ENCODE measurements at places on chromosomes 3 and 15. TPM values are rescaled to one million over a fixed set of nuclear protein-coding genes. Genes with fewer than 3 reads are reported as not detected.

SCAANT1 gene
- 0.53 TPM for polyA plus RNA-seq

SCG3 gene
- 0.10 TPM for polyA plus RNA-seq

POC1A gene
- polyA plus RNA-seq = 8.2 TPM

- DNase-seq = no peak
Measured at GRCh38 chr3:36648241-36649034, 115.9 kb downstream of the DCLK3 start.

DNA sequence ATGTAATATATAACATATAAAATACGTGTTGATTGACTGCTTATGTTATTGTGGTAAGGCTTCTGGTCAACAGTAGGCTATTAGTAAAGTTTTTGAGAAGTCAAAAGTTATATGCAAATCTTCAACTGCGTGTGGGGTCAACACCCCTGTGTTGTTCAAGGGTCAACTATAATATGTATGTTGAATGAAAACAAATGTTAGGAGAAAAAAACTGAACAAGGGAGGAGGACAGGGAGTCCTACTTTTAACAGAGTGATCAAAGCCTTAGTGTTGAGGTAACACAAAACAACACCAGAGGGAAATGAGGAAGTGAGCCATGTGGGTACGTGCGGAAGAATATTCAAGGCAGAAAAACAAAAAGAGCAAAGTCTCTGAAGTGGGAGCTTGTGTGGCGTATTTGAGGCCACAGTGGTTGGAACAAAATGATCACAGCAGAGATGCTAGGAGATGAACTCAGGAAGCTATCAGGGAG lies 62.5 kb downstream of the SFMBT1 start:
- no peak for DNase-seq

DNA sequence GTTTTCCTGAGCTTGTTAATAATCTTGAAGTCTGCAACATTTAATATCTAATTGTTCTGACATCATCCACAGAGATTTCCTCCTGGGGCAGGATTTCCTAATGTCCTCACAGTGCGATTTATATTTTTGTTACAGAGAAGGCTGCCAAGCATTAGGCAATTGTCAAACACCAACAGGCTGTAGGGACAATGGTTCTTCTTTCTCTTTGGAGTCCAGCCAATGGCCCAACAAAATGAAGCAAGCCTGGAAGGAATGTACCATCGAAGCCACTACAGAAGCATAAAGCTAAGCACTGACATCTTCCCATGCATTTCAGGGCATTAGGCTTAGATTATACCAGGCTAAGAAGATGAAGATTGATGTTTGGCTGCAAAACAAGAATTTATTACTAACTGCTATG lies 173.0 kb upstream of the FRMD4B start:
- no peak for DNase-seq

GRCh38 chr3:55906896-55907295 lies 419.8 kb upstream of the WNT5A start:
- no peak for DNase-seq

DNA sequence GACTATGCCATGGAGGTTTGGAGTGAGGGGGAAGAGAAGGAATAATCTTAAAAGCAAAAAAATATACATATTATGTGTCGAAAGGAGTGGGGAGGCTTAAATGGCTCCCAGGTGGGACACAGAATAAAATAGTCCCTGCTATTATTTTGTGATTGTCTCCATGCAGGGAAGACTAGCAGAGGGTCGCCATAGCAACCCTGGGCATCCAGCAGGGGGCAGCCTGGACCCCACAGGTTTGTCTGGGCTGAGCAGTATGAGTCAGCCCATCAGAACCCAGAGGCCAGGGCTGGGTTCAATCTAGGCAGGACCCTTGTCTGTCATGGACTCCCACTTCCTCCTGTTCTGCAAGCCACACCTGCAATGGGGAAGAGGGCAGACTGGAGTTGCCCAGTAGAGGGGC lies 17.6 kb upstream of the LINGO1 start:
- DNase-seq = no peak

DNA sequence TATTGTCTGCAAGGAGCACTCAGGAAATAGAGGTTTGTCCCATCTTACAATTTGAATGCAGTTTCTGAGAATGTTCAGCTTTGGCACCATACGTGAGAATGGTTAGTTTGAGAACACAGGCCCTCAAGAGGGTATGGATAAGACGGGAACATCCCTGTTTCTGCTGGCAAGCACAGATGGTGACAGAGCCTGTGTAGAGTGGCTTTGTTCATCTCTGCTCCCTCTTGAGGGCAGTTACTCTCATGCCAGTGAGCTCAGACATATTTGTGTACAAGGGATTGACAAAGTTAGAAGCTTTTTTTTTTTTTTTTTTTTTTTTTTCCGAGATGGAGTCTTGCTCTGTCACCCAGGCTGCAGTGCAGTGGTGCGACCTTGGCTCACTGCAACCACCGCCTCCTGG lies 71.5 kb upstream of the FILIP1L start:
- DNase-seq = no peak

GRCh38 chr3:71983694-71984093 lies 198.7 kb upstream of the PROK2 start:
- no peak for DNase-seq

DNA sequence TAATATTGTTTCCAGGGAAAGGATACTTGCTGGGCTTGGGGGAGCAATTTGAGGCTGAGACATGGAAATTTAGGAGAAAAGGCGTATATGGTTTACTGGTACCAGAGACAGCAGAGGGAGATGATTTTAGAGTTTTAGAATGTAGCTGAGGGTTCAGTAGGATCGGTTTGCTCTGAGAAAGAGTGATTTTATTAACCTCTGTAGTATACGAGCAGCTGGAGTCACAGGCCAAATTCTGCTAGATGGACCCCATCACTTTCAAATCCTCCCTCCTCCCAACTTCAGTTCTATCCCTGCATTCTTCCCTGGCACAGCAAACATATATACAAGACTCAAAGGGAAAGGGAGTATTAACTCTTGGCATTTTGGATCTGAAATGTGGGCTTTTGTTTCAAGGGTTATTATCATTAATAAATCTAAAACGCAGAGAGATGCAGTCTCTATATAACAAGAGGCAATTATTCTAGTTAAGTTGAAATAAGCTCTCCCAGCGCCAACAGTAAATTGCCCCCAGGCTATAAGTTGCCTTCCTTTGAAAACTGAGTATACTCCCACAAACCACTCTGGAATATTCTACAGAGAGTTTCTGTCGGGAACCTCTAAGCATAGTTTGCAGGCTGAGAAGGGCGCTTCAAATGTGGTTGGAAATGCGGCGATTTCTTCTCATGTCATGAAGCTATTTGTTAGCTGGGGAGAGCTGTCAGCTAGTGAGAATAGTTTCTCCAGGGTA lies 5.4 kb downstream of the CRABP1 start:
- no peak for DNase-seq

UBA3 gene
- 71.4 TPM for polyA plus RNA-seq

MESP2 gene
- polyA plus RNA-seq = 0.28 TPM

- DNase-seq = no peak
Measured at GRCh38 chr15:76439542-76439941, 103.0 kb downstream of the ISL2 start.

USP8 gene
- polyA plus RNA-seq = 68.3 TPM

IL17RE gene
- polyA plus RNA-seq = 12.7 TPM

GRCh38 chr3:100548053-100548452 lies 55.6 kb downstream of the TMEM45A start:
- DNase-seq = no peak

SCN11A gene
- polyA plus RNA-seq = 0.85 TPM

- no peak for DNase-seq
Measured at GRCh38 chr3:151625086-151625485, 108.6 kb upstream of the AADACL2 start.

- DNase-seq = no peak
Measured at GRCh38 chr3:19539518-19540392, 391.4 kb downstream of the KCNH8 start.

GRCh38 chr15:92075764-92076163 lies 222.3 kb downstream of the SLCO3A1 start:
- DNase-seq = no peak

DNA sequence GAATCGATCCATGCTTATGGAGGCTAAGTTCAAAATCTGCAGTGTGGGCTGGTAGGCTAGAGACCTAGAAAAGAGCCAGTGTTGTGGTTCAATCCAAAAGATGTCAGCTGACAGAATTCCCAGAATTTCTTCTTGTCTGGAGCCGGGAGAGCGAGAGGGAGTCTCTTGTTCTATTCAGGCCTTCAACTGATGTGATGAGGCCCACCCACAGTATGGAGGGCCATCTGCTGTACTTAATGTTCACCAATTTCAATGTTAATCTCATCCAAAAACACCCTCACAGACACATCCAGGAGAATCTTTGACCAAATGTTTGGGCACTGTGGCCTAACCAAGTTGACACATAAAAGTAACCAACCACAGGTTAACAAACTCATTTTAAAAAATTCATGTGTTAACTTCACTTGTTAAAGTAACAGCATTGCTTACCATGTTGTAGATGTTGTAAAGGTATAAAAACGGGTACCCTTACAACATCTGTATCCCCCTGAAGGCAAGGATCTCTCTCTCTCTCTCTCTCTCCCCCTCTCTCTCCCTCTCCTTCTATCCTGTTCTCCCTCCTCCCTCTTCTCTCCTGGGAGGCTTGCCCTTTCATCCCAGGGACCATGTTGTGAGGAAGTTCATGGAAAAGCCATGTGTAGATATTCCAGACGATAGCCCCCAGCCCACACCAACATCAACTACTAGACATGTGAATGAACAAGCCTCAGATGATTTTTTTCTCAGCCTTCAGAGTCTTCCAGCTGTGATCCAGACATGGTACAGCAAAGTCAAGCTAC lies 66.4 kb upstream of the CHD2 start:
- DNase-seq = no peak

DNA sequence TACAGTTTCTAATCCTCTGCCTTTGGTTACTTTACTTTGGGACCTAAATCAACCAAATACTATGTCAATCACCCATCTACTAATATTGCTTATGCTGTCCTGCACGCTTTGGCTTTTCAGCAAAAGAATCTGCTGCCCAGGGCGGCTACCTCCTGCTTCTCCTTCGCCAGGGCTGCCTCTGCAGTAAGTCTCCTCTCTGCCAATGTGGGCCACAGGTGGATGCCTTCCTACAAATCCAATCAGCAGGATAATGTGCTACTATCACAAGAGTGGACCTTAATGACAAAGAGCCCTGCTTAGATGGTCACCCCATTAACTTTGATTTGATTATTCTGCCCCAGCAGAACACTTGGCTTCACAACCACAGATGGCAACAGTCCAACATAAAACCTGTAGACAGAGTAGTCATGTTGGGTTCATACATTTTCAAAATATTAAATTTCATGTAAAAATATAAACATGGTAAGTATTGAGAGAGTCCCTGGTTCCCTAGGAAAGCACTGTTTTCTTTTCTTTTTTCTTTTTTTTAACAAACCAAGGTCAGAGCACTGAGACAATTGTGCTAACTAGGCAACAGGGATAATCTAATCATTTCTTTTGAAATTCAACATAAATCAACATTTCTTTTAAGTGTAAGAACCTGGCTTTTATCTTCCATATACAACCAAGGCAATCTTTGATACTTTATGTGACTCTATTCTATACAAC lies 298.3 kb downstream of the ZBTB20 start:
- DNase-seq = no peak

GRCh38 chr3:135917076-135917475 lies 48.5 kb upstream of the PPP2R3A start:
- no peak for DNase-seq

GRCh38 chr3:39808467-39809180 lies 785 bp upstream of the MYRIP start:
- peak; percentile 47 for DNase-seq

SOX14 gene
- polyA plus RNA-seq = not detected

DNA sequence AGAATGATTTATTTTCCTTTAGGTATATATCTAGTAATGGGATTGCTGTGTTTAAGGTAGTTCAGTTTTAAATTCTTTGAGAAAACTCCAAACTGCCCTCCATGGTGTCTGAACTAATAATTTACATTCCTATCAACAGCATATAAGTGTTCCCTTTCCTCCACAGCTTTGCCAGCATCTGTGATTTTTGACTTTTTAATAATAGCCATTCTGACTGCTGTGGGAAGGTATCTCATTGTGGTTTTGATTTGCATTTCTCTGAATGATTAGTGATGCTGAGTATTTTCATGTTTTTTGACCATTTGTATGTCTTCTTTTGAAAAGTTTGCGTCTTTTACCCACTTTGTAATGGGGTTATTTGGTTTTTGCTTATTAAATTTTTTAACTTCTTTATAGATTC lies 571.6 kb upstream of the CCDC54 start:
- no peak for DNase-seq

MELTF gene
- 2.3 TPM for polyA plus RNA-seq

DNA sequence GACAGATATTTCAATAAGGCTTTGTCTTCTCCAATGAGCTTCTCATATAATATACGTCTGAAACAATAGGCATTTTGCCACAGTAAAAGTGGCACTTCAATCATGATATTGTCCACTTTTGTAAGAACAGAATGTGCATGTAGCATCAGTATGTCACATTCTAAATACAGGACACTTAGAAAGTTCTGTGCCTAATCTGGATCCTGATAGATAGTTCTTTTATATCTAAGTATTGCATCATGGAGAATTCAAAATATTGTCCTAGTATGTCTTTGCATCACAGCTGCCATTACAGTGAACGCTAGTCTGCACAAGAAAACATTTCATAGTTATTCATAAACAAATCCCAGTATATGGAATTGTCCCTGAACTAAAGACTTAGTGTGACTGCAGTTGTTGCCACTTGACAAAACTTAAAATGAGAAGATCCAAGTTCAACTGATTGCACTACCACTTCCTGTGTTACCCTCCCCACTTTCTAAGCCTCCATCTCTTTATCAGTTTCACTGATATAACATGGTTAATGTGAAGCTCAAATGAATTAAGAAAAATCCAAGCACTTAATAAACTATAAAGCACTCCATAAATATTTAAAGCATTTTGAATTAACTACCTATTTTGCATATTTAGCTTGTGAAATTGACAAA lies 19.6 kb downstream of the LRRFIP2 start:
- no peak for DNase-seq

C3orf85 gene
- 19.4 TPM for polyA plus RNA-seq

- DNase-seq = no peak
Measured at GRCh38 chr3:133256787-133257483, 142.9 kb upstream of the BFSP2 start.

PBRM1 gene
- 63.4 TPM for polyA plus RNA-seq

DNA sequence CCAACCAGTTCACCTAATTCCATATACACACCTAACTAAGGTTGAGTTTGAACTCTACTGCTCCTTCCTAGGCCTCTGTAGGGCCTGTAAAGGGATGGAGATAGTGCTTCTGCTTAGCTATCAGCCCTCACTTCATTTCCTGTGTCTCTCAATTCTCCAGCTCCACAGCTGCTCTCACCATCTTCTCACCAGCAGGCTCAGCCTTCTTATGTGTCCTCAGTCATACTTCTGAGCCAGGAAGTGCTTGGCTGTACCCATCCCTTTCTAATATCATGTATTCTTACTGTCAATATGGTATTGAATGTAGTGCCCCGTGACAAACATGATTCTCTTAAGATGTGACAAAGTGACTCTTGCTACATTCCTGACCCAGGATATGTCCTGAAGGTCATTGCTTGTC lies 116.9 kb downstream of the SLC9A9 start:
- DNase-seq = no peak

GRCh38 chr3:168989396-168989795 lies 674.1 kb downstream of the MECOM start:
- no peak for DNase-seq

GRCh38 chr15:91927585-91927984 lies 74.1 kb downstream of the SLCO3A1 start:
- no peak for DNase-seq

GRCh38 chr15:38853608-38854007 lies 289.0 kb upstream of the RASGRP1 start:
- DNase-seq = no peak

ZNF385D gene
- 18.8 TPM for polyA plus RNA-seq

- no peak for DNase-seq
Measured at GRCh38 chr15:68614286-68615035, 35.7 kb downstream of the CORO2B start.

GHRL gene
- 2.4 TPM for polyA plus RNA-seq

GRCh38 chr3:94172695-94173310 lies 109.9 kb downstream of the NSUN3 start:
- no peak for DNase-seq
